ENCODE measurements at places on chromosomes 6 and 20. TPM values are rescaled to one million over a fixed set of nuclear protein-coding genes. Genes with fewer than 3 reads are reported as not detected.

The TMEM74B gene
- 2.9 TPM for total RNA-seq

The UTRN gene
- 69.2 TPM for total RNA-seq

The PLA2G7 gene
- total RNA-seq, result 0.14 TPM

The TINAG gene
- not detected for total RNA-seq

The FERMT1 gene
- total RNA-seq, result 1.5 TPM

The NINL gene
- 7.8 TPM for total RNA-seq

The RUNX2 gene
- 0.43 TPM for total RNA-seq

The C20orf202 gene
- 0.14 TPM for total RNA-seq

The BMP5 gene
- 2.3 TPM for total RNA-seq

The GDAP1L1 gene
- 0.38 TPM for total RNA-seq

The DOK5 gene
- 3.0 TPM for total RNA-seq

The C6orf15 gene
- total RNA-seq, result not detected

The TFAP2C gene
- 0.22 TPM for total RNA-seq

The APOM gene
- 0.87 TPM for total RNA-seq

The ARHGAP18 gene
- 8.1 TPM for total RNA-seq

The KIFC1 gene
- total RNA-seq, result 1.3 TPM

The BMP7 gene
- 27.2 TPM for total RNA-seq

The SLC22A1 gene
- total RNA-seq, result 0.51 TPM

The OPN5 gene
- not detected for total RNA-seq

The ALDH8A1 gene
- not detected for total RNA-seq

The HTR1E gene
- total RNA-seq, result not detected

The ENPP1 gene
- total RNA-seq, result 1.7 TPM

The GGTLC1 gene
- not detected for total RNA-seq

The RNF144B gene
- 18.2 TPM for total RNA-seq

The ACSS1 gene
- total RNA-seq, result 135 TPM

The SSTR4 gene
- not detected for total RNA-seq

The GATA5 gene
- total RNA-seq, result 1.7 TPM

The GMPR gene
- 125 TPM for total RNA-seq

The PLCB1 gene
- 7.2 TPM for total RNA-seq

The HSPA1L gene
- total RNA-seq, result 1.6 TPM

The HLA-DOA gene
- 1.5 TPM for total RNA-seq

The ESR1 gene
- total RNA-seq, result 1.4 TPM

The DCDC2 gene
- total RNA-seq, result not detected

The SRMS gene
- not detected for total RNA-seq

The HLA-DRB5 gene
- total RNA-seq, result 21.2 TPM

The XKR7 gene
- not detected for total RNA-seq

The PDSS2 gene
- 15.6 TPM for total RNA-seq

The PTK6 gene
- 0.11 TPM for total RNA-seq

The SASH1 gene
- total RNA-seq, result 36.8 TPM

The PPIL4 gene
- total RNA-seq, result 15.3 TPM

The CLPSL1 gene
- not detected for total RNA-seq

The LY6G6F gene
- not detected for total RNA-seq

The RSPH9 gene
- 0.11 TPM for total RNA-seq

The WFDC5 gene
- not detected for total RNA-seq

The PNRC1 gene
- total RNA-seq, result 139 TPM

The IL17A gene
- not detected for total RNA-seq

The TCP11 gene
- total RNA-seq, result not detected

The SLC22A3 gene
- total RNA-seq, result 1.8 TPM

The LST1 gene
- total RNA-seq, result 9.0 TPM

The SLC22A2 gene
- total RNA-seq, result not detected

The UST gene
- total RNA-seq, result 4.4 TPM

The PTGIS gene
- 24.2 TPM for total RNA-seq

The RFX6 gene
- total RNA-seq, result not detected

The NOX3 gene
- not detected for total RNA-seq

The CCN6 gene
- total RNA-seq, result not detected

The CRISP2 gene
- not detected for total RNA-seq

The C6orf52 gene
- total RNA-seq, result 0.49 TPM

The RAB32 gene
- total RNA-seq, result 7.6 TPM

The ADTRP gene
- not detected for total RNA-seq

Data from Right ventricle myocardium inferior (tissue), 1 donor.